ENCODE measurements at places on chromosomes 3 and 15. TPM values are rescaled to one million over a fixed set of nuclear protein-coding genes. Genes with fewer than 3 reads are reported as not detected.

Gene GOLGA6A
- total RNA-seq = 0.08 TPM

Gene SNTN
- total RNA-seq = not detected

DNA sequence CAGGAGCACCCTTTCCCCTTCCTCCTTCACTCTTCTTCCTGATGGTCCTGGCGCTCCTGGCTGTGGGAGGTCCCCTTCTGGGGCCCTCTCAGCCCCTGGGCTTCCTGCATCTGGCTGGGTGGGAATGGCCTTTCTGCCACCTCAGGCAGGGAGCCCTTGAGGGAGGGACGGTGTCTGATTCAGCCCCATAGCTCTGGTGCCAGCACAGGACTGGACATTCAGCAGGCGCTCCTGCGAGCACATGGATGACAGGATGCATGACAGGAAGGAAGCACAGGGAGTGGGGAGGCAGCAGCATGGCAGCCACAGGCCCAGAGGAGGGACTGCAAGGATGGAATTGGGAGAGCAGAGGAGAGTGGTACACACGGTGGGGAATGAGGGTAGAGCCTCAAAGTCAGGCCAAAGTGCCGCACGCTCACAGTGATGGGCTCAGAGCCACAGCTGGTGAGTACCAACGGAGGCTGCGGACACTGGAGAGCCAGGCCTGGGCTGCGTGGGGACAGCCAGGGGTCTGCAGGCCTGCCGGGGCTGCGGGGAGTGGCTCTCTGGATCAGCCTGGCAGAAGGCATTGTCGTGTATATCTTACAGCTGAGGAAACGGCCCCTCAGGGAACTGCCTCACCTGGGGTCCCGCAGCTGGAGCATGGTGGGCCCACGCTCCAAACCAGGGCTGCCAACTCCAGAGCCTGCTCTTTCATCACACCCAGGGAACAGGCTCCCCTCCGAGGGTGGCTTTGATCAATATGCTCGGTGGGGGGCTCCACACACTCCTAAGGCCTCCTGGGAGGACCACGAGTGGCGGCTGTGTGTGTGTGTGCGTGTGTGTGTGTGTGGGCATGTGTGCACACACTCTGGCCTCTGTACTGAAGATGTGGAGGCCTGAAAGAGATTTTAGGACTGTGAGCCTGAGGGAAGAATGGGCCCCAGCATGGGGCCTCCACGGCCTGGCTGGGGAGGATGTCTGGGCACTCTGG, 51.4 kb upstream of the CTSH start:
- no peak for ATAC-seq

- ATAC-seq = no peak
Observed at GRCh38 chr3:130688697-130689470, 57.7 kb downstream of the PIK3R4 start.

DNA sequence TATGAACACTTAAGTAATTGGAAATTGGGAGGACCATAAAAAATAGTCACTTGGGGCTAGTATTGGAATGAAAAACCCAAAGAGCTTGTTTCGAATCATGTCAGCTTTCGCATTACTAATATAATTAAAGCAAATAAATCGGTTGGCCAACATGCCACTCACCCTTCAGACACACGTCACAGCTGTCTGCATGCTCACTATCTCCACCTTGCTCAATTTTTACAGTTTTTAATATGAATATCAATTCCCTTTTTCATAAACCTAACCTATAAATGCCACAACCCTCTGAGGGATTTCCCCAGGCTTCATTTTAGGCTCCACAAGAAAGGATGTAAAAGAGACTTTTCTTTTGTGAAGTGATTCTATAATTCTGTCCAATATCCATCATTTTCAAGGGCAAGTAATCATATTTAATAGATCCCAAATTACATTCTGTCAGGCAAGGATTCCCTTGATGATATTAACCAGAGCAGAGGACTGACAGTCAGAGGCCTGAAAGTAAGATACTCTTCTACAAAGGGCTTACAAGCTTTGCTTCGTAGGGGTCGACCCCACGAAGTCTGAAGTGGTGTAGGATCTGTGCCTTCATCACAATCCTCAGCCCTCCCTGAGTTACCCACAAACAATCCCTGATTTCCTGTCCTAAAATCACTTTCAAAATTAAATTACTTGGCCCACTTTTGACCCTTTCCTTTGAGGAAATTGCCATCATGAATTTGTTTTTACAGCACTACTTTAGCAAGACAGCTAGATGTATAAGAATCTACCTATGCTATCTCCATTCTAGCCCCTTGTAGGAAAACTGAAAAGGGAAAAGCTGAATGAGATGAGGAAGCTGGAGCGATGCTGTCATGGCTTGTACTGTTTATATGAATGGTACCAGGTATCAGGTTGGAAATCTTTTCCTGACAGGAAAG, 44.5 kb downstream of the NANOGP8 start:
- ATAC-seq = no peak
